ENCODE measurements at places on chromosomes 5 and 9. TPM values are rescaled to one million over a fixed set of nuclear protein-coding genes. Genes with fewer than 3 reads are reported as not detected.

DNA sequence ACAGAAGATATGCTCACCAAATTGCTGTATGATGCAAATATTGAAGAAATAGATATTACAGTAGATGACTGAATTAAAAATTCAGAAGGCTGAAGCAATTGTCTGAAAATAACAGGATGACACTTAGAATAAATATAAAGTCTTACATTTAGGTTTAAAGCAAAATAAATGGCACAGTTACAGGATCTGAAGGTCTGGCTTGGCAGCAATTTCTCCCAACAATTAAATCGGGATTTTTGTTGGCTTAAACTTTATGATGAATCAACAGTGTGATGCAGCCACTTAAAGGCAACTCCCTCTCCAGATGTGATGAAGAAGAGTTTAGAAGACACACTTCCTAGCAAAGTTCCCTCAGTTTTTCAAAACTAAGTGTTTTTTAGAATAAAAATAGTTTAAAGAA is 80.5 kb downstream of the NREP start:
- no peak overlapping the region for H3K27ac ChIP-seq
- no peak overlapping the region for H3K4me3 ChIP-seq
- H3K36me3 ChIP-seq = no peaks in the 10 kb centered on the region
- peaks cover 21% of the 10 kb centered on the region for H3K4me1 ChIP-seq
- no peaks in the 10 kb centered on the region for H3K27me3 ChIP-seq

DNA sequence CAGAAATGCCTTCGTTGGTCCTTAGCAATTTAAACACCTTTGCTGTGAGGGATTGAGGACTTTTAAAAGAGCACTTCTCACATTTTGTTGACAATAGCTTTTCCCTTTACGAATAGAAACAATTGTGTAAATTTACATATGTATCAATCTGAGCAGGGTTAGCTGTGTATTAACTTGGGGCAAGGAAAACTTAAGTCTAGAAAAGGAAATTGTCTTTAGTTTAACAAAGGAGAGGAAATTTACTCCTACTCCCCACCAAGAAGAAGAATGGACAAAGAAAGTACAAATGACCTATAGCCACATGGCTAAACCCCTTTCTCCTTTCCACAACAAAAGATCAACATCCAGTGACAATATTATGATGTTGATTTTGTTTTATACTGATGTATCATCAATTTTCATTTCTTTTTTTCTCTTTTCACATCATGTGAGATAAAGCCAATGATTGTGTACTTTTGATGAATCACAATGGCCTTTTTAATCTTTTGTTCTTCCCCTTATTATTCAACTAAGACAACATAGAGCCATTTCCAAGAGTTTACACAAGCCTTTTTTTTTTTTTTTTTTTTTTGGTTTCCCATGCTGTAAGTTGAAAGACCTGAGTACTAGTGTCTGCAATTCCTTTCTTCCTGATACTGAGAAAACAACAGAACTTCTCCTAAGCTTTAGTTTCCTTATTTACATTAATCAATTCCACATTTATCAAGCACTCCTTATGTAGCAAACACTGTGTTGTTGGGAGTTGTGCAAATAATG is 19.0 kb downstream of the FOXB2 start:
- no peak for DNase-seq
- H3K4me1 ChIP-seq = no peaks in the 10 kb centered on the region
- H3K27me3 ChIP-seq = peaks cover 45% of the 10 kb centered on the region
- H3K4me3 ChIP-seq = no peak overlapping the region
- no peak overlapping the region for H3K27ac ChIP-seq
- H3K36me3 ChIP-seq = no peaks in the 10 kb centered on the region

DNA sequence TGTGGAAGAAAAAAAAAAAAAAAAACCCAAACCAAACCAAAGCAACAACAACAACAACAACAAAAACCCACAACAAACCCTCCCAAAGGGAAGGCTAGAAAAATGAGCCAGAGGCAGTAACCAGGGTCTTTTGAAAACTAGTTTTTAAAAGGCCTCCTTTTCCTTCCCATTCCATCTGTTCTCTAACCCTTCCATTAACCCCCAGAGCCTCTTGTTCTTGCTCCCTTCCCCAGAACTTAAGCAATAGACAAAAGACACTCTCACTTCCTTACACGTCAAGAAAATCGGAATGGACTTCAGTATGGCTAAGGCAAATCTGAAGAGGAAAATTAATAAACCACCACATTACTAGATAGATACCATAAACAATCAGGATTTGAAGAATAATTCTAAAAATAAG is 292.8 kb downstream of the ARL15 start:
- H3K27ac ChIP-seq = no peak overlapping the region
- no peak overlapping the region for H3K4me3 ChIP-seq
- no peaks in the 10 kb centered on the region for H3K4me1 ChIP-seq

DNA sequence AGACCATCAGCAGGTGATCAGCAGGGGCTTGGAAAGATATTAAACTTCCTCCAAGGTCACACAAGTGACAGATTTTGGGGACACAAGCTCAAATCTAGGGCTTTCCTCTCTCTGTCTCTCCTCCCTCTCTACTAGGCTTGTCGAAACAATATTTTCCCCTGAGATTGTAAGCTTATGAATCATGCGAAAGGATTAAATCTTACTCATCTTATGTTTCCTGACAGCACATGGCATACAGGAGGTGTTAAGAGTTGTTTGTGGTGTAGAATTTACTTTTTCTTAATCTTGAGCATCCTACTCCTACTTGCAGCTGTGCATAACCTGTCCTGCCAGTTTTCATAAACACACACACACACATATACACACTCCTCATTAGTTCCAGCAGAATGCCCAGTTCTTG is 186.3 kb downstream of the MARCHF11 start:
- H3K27ac ChIP-seq = no peak overlapping the region
- no peaks in the 10 kb centered on the region for H3K27me3 ChIP-seq
- no peaks in the 10 kb centered on the region for H3K36me3 ChIP-seq
- H3K4me3 ChIP-seq = no peak overlapping the region
- H3K4me1 ChIP-seq = peaks cover 10% of the 10 kb centered on the region
- no peak for DNase-seq

- H3K36me3 ChIP-seq = peaks cover 5% of the 10 kb centered on the region
- H3K27ac ChIP-seq = peak overlapping the region; percentile 99
- H3K27me3 ChIP-seq = no peaks in the 10 kb centered on the region
- DNase-seq = no peak
- no peak overlapping the region for H3K4me3 ChIP-seq
- H3K4me1 ChIP-seq = peaks cover 32% of the 10 kb centered on the region
Observed at GRCh38 chr9:131266266-131267229, 9.8 kb downstream of the FAM78A start.

DNA sequence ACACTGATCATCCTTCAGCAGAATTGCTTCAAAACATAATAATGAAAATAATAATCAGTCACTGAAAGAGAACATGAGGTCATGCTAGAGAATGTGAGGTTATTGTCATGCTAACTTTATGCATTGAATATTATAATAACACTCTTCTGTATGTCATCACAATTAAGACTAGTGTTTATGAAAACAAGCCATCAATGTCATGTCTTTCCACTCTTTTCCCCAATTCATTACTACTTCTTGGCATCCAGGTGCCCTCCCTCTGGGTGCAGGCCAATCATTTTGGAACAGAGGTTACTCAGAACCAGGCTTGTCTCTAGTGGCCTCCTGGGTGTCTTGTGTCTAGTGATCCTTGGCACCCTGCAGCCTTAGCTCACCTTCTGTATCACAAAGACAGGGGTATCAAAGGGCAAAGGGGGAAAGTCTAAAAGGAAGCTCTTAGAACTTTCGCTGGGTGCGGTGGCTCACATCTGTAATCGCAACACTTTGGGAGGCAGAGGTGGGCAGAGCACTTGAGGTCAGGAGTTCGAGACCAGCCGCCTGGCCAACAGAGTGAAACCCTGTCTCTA is 217.6 kb upstream of the PIK3R1 start:
- H3K4me1 ChIP-seq = peaks cover 14% of the 10 kb centered on the region
- H3K27ac ChIP-seq = no peak overlapping the region
- no peak for DNase-seq
- H3K27me3 ChIP-seq = no peaks in the 10 kb centered on the region
- H3K4me3 ChIP-seq = no peak overlapping the region

- peaks cover 27% of the 10 kb centered on the region for H3K27me3 ChIP-seq
- no peaks in the 10 kb centered on the region for H3K36me3 ChIP-seq
- DNase-seq = peak; percentile 61
- no peak overlapping the region for H3K27ac ChIP-seq
- H3K4me3 ChIP-seq = no peak overlapping the region
- H3K4me1 ChIP-seq = peaks cover 11% of the 10 kb centered on the region
Observed at GRCh38 chr5:963673-964531, 44.7 kb upstream of the NKD2 start.

- H3K27me3 ChIP-seq = no peaks in the 10 kb centered on the region
- no peak for DNase-seq
- H3K4me3 ChIP-seq = peak overlapping the region; percentile 94
- no peaks in the 10 kb centered on the region for H3K4me1 ChIP-seq
- H3K27ac ChIP-seq = no peak overlapping the region
Observed at GRCh38 chr5:154191467-154192261, 1.1 kb downstream of the GALNT10 start.

DNA sequence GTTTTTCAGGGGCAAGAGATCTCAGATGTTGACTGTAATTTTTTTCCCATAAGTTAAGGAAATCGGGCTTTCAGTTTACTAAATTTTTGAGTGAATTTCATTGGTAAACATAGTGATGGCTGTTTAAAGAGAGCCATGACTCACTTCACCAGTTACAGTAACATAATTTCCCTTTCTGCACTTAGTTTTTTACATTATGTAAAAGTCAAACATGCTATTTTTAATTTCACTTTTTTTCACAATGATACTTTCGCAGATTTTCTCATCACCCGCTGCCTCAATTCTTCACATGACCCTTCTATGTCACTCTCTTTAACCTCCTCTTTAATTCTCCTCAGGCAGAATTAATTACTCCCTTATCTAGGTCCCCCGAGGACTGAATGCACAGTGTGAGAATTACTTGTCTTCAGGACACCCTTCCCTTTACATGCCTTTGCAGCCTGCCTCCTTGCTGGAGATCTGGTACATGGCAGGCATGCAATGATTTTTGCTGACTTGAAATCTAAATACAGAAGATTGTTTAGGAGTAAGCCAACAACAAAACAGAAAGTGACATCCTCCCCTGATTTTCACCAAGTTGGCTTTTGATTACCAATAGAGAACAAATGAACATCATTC is 217.5 kb upstream of the S1PR3 start:
- H3K27ac ChIP-seq = peak overlapping the region; percentile 61
- H3K4me3 ChIP-seq = no peak overlapping the region
- no peaks in the 10 kb centered on the region for H3K36me3 ChIP-seq
- H3K27me3 ChIP-seq = no peaks in the 10 kb centered on the region

- no peak overlapping the region for H3K27ac ChIP-seq
- no peaks in the 10 kb centered on the region for H3K27me3 ChIP-seq
- H3K4me3 ChIP-seq = no peak overlapping the region
- H3K36me3 ChIP-seq = no peaks in the 10 kb centered on the region
- DNase-seq = no peak
Observed at GRCh38 chr5:119427060-119427459, 25.2 kb upstream of the HSD17B4 start.

GRCh38 chr5:91162534-91163381 is 220.4 kb downstream of the ARRDC3 start:
- no peaks in the 10 kb centered on the region for H3K27me3 ChIP-seq
- no peak for DNase-seq
- H3K27ac ChIP-seq = peak overlapping the region; percentile 16
- H3K4me3 ChIP-seq = no peak overlapping the region
- H3K4me1 ChIP-seq = peaks cover 8% of the 10 kb centered on the region

DNA sequence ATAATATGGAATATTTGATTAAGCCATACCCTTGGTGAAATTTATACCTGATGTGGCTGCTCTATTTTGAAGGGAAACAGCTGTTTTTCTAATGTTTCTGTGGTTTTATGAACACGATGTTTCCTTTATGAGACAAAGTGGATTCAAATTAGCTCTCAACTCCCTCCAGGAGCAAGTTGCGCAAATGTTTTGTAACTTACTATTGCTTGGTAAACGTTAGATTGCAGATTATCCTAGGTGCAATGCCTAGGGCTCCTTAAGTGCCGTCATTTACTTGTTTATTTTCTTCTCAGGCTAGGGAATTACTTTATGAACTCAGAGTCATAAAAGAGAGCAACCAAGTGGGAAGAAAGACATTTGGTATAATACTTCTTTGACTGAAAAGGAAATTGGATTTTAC is 763.1 kb downstream of the TAF11L14 start:
- H3K27ac ChIP-seq = no peak overlapping the region
- H3K27me3 ChIP-seq = no peaks in the 10 kb centered on the region
- H3K4me3 ChIP-seq = no peak overlapping the region
- no peaks in the 10 kb centered on the region for H3K4me1 ChIP-seq
- no peak for DNase-seq
- H3K36me3 ChIP-seq = no peaks in the 10 kb centered on the region

DNA sequence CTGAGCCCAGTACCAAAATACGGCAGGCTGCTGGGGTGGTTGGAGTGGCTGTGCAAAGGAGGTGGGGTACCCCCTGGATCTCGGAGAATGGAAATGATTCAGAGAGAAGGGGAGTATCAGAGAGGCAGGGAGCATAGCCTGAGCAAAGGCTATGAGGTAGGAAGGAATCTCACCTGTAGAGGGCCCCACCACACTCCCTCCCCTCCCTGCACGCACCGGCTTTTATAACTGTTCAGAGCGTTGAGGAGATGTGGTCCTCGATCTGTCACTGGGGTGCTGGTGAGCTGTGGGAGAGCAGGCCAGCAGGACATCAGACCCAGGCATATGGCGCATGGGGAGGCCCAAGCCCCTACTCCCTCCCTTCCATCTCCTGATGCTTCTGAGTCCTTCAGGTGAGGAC is 13.2 kb downstream of the PHF19 start:
- DNase-seq = no peak
- H3K27me3 ChIP-seq = no peaks in the 10 kb centered on the region
- H3K27ac ChIP-seq = no peak overlapping the region
- H3K36me3 ChIP-seq = peaks cover 3% of the 10 kb centered on the region

- H3K4me3 ChIP-seq = no peak overlapping the region
- H3K27ac ChIP-seq = no peak overlapping the region
- no peaks in the 10 kb centered on the region for H3K27me3 ChIP-seq
- peak; percentile 54 for DNase-seq
- peaks cover 19% of the 10 kb centered on the region for H3K4me1 ChIP-seq
- H3K36me3 ChIP-seq = no peaks in the 10 kb centered on the region
Observed at GRCh38 chr5:142888469-142889085, 118.4 kb downstream of the ARHGAP26 start.

DNA sequence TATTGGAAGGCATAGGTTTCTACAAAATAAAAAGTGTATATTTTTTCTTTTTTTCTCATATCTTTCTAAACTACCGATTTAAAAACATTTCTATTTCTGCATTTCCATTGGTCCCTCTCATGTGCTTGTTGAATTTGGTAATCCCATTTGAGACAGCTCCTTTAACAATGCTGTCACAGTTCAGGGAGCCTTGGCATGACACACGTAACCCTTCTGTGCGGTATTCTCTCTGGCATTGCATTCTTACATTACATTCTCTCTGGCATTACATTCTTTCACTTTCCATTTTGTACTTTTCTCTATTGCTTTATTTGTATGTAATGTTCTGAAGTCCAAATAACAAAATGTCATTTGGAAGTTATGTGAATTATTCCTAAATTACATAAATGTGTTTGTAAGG is 150.7 kb upstream of the RASGRF2 start:
- no peaks in the 10 kb centered on the region for H3K27me3 ChIP-seq
- H3K36me3 ChIP-seq = peaks cover 7% of the 10 kb centered on the region
- no peak for DNase-seq
- H3K4me1 ChIP-seq = no peaks in the 10 kb centered on the region

CCL19 gene
- not detected for total RNA-seq

SPATA31A3 gene
- total RNA-seq = not detected

TRIM52 gene
- total RNA-seq = 7.0 TPM

PCYOX1L gene
- total RNA-seq = 2.9 TPM

FAM81B gene
- total RNA-seq = 19.5 TPM

IPO11 gene
- total RNA-seq = 32.8 TPM

SNX24 gene
- total RNA-seq = 16.3 TPM

SEMA6A gene
- 6.2 TPM for total RNA-seq

TNC gene
- total RNA-seq = 5.7 TPM

Measured in heart right ventricle (tissue), 16 donors.